ENCODE measurements at places on chromosomes 7 and 10.

DNA sequence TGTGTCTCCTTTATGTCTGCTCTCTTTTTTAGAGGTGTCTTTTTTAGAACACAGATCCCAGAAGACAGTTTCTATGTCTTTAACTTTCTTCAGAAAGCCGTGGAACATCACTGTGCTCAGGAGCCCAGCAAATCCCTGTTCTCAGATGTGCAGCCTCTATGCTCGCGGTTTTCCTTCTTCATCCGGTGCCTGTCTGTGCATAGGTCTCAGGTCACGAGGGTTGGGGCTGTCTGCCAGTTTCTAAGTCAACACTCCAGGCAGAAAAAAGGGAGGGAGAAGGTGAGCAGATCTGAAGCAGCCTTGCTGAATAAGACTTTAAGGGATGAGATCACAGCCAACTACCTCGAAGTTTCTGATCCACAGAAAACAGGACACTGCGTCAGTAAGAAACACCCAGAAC lies 68.5 kb downstream of the CRTAC1 start:
- H3K27ac ChIP-seq, result no peak overlapping the region
- peaks cover 35% of the 10 kb centered on the region for H3K27me3 ChIP-seq
- no peaks in the 10 kb centered on the region for H3K36me3 ChIP-seq
- no peak for DNase-seq

DNA sequence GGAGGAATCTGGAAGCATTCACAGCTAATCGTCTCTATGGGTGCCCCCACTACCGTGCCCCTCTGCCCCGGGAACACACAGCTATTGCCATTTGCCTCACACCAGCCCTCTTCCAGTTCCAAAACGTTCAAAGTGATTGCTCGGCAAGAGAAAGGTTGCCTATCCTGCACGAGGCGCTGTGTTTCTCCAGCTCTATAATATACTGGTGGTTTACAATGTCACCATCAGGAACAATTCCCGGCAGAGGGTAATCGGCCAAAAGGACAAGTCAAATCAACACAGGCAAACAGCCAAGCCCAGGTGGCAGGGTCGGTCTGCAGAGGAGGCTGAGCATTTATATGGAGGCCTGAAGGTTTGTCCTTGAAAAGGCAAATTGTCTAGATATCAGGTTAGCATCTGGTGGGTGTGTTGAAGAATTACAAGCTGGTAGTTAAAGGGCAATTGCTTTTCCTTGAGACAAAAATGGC lies 29.2 kb upstream of the TNS3 start:
- peaks cover 5% of the 10 kb centered on the region for H3K4me1 ChIP-seq
- no peak for DNase-seq
- H3K4me3 ChIP-seq, result no peak overlapping the region
- H3K27me3 ChIP-seq, result no peaks in the 10 kb centered on the region
- no peaks in the 10 kb centered on the region for H3K36me3 ChIP-seq

- H3K27me3 ChIP-seq, result peaks cover 59% of the 10 kb centered on the region
- no peak overlapping the region for H3K4me3 ChIP-seq
- no peak for DNase-seq
- no peak overlapping the region for H3K27ac ChIP-seq
These were observed 2.8 kb upstream of the CDH23 start for GRCh38 chr10:71393841-71394475.

DNA sequence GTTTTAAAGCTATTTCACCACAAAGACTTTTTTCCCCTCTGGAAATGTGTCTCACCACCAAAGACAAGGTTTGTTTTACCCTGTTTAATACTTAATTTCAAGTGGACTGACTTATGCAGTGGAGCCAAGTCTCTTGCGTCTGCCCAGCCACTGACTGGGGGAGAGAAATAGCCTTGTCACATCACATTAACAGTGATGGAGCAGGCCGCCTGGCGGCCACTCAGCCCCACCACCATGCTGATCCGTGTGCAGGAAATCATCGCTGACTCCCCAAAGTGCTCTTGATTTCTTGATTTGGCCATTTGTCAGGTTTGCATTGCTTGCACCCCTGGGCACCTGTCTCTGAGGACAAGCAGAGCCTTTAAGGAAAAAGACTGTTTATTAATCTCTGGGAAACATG lies 334.1 kb downstream of the GLRX3 start:
- no peaks in the 10 kb centered on the region for H3K4me1 ChIP-seq
- H3K27me3 ChIP-seq, result no peaks in the 10 kb centered on the region
- DNase-seq, result no peak
- H3K27ac ChIP-seq, result no peak overlapping the region
- H3K4me3 ChIP-seq, result no peak overlapping the region

DNA sequence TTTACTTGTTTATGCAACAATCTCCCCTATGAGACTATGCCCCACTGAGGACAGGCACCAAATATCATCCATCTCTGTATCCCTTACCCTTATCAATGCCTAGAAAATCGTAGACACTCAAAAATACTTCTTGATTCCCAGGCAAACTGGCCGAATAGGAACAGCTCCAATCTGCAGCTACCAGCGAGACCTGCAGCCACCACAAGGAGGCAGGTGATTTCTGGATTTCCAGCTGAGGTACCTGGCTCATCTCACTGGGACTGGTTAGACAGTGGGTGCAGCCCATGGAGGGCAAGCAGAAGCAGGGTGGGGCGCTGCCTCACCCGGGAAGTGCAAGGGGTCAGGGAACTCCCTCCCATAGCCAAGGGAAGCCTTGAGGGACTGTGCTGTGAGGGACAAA lies 10.8 kb upstream of the PPP1R3C start:
- H3K36me3 ChIP-seq, result no peaks in the 10 kb centered on the region
- no peak overlapping the region for H3K27ac ChIP-seq
- H3K27me3 ChIP-seq, result no peaks in the 10 kb centered on the region
- peak; percentile 29 for DNase-seq

DNA sequence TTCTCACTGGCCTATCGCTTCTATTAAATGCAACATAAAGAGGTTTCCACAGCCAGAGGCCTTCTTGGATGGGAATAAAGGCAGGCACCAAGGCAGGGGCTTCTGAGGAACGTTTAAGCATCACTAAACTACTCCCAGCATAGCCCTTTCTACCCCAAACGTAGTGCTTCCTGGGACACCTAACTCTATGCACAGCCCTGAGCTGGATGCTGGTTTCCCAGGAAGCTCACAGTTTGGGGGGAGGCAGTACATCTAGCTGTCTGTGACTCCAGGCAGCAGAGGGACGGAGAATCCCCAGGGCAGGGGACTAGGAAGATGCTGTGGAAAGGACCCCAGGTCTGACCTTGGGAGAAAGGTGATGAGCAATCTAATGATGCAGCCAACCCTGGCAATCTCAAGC lies 192.8 kb upstream of the ZMIZ1 start:
- no peaks in the 10 kb centered on the region for H3K36me3 ChIP-seq
- H3K27me3 ChIP-seq, result no peaks in the 10 kb centered on the region
- H3K4me1 ChIP-seq, result peaks cover 13% of the 10 kb centered on the region
- no peak for DNase-seq

DNA sequence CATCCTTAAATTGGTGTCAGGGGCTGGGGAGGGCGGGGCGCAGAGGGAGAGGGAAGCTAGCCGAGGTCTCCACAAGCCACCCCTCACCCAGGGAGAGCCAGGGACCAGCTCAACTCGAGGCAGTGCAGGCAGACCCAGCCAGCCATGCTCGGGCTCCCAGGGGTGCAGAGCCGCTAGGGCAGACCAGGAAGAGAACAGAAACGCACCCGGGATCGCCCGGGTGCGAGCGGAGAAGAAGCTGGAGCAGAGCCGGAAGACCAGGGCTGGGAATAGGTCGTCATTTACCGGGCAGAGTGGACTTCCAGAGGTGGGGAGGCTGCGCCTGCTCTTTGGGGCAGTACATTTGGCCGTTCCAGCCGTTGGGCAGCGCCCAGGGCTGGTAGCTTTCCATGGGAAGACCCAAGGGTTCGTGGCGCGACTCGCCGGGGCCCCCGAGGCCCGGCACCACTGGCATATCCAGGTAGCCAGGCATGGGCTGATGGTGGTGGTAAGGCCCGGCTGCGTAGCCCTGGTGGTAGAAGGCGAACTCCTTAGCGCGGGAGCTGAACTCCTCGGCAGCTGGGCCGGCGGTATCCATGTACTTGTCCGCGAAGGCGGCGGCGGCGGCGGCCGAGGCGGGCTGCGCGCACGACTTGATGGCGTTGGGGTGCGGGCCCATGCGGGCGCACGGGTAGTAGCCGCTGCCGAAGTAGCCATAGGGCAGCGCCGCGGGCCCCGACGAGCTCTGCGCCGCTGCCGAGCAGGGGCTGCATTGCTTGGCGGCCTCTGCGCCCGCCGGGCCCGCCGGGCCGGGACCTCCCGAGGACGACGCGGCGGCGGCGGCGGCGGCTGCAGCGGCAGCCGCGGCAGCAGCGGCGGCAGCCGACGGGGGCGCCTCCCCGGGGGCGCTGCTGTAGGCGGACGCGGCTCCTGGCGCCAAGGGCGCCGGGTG lies 755 bp downstream of the HOXA13 start:
- no peaks in the 10 kb centered on the region for H3K36me3 ChIP-seq
- no peak overlapping the region for H3K27ac ChIP-seq
- peak; percentile 67 for DNase-seq
- peak overlapping the region; percentile 16 for H3K4me3 ChIP-seq
- no peaks in the 10 kb centered on the region for H3K4me1 ChIP-seq

- H3K4me3 ChIP-seq, result no peak overlapping the region
- no peak for DNase-seq
- no peak overlapping the region for H3K27ac ChIP-seq
- H3K27me3 ChIP-seq, result no peaks in the 10 kb centered on the region
- no peaks in the 10 kb centered on the region for H3K4me1 ChIP-seq
These were observed 1.1 kb downstream of the WDFY4 start for GRCh38 chr10:48685731-48686130.

- H3K27me3 ChIP-seq, result no peaks in the 10 kb centered on the region
- H3K4me1 ChIP-seq, result peaks cover 9% of the 10 kb centered on the region
These were observed 257.8 kb upstream of the DKK1 start for GRCh38 chr10:52056291-52056690.

DNA sequence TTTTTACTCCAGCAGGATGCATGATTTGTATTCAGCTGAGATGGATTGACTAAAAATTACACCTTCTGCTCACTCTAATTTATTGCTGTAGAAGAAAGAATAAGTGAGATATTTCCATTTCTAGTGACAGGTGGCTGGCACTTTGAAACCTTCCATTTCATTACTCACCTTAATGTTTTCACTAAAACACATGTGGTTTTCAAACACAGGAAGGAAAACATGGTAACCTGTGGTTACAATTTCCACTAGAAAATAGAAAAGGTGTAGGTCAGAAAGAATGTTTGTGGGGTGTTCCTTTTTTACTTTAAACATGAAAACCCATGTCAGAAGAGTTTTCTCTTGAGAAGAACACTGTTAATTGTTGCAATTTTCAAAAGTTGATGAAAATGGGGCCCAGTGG lies 12.0 kb upstream of the PRKCQ start:
- no peak overlapping the region for H3K4me3 ChIP-seq
- no peak for DNase-seq
- no peaks in the 10 kb centered on the region for H3K36me3 ChIP-seq
- H3K27me3 ChIP-seq, result no peaks in the 10 kb centered on the region
- no peak overlapping the region for H3K27ac ChIP-seq

DNA sequence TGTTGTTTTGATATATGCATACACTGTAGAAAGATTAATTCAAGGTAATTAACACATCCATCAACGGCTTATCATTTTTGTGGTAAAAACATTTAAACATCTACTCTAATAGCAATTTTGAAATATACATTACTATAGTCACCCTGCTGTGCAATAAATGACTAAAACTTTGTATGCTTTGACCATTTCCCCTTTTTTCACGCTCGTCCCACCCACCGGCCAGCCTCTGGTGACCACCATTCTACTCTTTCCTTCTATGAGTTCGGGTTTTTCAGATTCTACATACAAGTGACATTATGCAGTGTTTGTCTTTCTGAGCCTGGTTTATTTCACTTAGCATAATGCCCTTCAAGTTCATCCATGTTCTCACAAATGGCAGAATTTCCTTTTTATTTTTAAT lies 21.3 kb downstream of the CYCS start:
- no peaks in the 10 kb centered on the region for H3K36me3 ChIP-seq
- no peak overlapping the region for H3K27ac ChIP-seq
- no peak for DNase-seq

DNA sequence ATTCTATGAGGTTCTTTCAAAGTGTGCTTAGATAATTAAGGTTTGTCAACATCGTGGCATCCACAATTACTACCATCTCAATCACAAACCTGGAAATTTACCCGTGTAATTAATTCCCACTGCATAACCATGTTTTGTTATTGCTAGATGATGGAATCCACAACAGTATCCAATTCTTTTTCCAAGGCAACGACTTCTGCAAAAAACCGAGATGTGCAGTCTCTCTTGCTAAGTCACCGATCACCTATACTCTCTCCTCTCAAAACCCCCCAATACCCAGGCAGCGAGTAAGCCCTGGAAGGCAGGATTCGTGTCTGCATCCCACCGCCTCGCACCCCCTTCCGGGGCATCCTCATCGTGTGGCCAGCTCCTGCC lies 678 bp upstream of the EIF4H start:
- no peak overlapping the region for H3K27ac ChIP-seq
- H3K36me3 ChIP-seq, result peaks cover 15% of the 10 kb centered on the region
- H3K4me1 ChIP-seq, result peaks cover 21% of the 10 kb centered on the region
- H3K4me3 ChIP-seq, result peak overlapping the region; percentile 97
- no peak for DNase-seq

DNA sequence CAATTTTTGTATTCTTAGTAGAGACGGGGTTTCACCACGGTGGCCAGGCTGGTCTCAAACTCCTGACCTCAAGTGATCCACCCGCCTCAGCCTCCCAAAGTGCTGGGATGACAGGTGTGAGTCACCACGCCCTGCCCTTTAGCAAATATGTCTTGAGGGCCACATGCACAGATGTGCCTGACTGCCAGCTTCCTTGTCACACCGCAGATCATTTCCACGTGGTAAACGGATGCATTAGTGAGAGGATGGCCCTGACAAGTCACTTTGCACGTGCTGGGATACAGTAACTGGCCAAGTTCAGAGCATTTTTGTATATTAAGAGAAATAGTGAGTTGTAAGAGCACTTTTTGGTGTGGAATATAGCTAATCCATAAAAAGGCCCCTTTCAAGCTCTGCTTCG lies 44.3 kb upstream of the FAM180A start:
- DNase-seq, result no peak
- H3K36me3 ChIP-seq, result no peaks in the 10 kb centered on the region
- no peaks in the 10 kb centered on the region for H3K27me3 ChIP-seq

- H3K4me3 ChIP-seq, result no peak overlapping the region
- H3K27me3 ChIP-seq, result peaks cover 85% of the 10 kb centered on the region
- no peak overlapping the region for H3K27ac ChIP-seq
- no peaks in the 10 kb centered on the region for H3K36me3 ChIP-seq
- H3K4me1 ChIP-seq, result peaks cover 14% of the 10 kb centered on the region
These were observed 4.5 kb upstream of the MACROH2A2 start for GRCh38 chr10:70048030-70048723.

DNA sequence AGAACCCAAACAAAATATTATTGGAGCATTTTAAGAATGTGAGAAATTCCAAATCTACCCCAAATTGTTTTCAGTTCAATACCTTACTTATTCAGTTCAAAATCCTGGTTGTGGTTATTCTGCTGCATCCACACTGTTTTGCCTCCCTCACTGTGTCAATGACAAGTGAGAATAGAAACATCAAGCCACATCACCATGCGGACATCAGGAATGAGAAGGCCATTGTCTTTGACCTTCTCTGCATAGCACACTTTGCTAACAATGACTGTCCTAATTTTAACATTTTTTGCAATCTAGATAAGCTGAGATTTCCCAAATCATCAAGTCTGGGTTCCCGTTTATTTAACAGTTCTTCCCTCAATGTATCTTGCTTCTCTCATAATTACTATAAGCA lies 93.7 kb downstream of the ELAPOR2 start:
- H3K4me1 ChIP-seq, result peaks cover 74% of the 10 kb centered on the region
- H3K4me3 ChIP-seq, result no peak overlapping the region
- DNase-seq, result no peak
- no peaks in the 10 kb centered on the region for H3K36me3 ChIP-seq
- H3K27me3 ChIP-seq, result no peaks in the 10 kb centered on the region

GRCh38 chr7:65509368-65510186 lies 135.9 kb downstream of the ZNF92 start:
- H3K27me3 ChIP-seq, result peaks cover 63% of the 10 kb centered on the region
- H3K27ac ChIP-seq, result no peak overlapping the region
- H3K4me3 ChIP-seq, result peak overlapping the region; percentile 49
- H3K36me3 ChIP-seq, result no peaks in the 10 kb centered on the region
- DNase-seq, result peak; percentile 65
- no peaks in the 10 kb centered on the region for H3K4me1 ChIP-seq
